ENCODE measurements at places on chromosomes 6 and 20.
A peak's percentile ranks its signal among the peaks of the same experiment; 100 is the strongest.

- no peak for DNase-seq
Observed at GRCh38 chr6:41967312-41968287, 26.0 kb upstream of the CCND3 start.

GRCh38 chr6:5469101-5469846 lies 208.0 kb downstream of the FARS2 start:
- no peak for DNase-seq

DNA sequence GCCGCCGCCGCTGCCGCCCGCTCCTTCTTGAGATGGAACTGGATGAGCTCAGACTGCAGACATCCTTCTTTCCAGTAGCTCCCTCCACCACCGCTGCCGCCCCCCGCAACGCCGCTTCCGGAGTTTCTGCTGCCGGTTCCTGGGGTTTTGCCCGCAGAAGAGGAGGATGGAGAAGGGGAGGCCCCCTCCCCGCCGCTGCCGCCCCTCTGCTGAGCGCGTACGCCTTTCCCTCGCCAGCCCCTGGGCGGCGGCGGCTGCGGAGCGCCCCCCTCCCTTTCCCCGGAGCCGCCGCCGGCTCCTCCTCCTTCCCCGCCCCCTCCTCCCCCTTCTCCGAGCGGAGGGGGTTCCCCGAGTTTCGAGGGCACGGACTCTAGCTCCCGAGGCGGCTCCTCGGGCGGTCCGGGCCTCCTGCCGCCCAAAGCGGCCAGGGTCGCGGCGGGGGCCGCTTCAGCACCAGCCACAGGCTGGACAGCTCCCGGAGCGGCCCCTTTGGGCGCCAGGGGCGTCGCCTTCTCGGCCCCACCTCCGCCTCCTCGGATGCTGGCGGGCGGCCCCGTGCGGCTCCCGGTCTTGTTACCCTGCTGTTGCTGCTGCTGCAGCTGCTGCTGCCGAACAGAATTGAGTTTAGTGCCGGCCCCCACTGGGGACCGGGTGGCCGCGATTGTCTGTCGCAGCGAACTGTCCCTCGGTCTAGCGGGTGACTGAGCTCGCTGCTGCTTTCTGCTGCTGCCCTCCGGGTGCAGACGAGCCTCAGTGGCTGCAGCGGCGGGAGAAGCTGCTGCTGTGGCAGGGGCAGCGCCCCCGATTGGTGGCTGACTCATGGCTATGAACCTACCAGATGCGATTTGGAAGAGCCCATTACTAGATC lies 3.1 kb downstream of the MTCL3 start:
- DNase-seq: peak; percentile 75

DNA sequence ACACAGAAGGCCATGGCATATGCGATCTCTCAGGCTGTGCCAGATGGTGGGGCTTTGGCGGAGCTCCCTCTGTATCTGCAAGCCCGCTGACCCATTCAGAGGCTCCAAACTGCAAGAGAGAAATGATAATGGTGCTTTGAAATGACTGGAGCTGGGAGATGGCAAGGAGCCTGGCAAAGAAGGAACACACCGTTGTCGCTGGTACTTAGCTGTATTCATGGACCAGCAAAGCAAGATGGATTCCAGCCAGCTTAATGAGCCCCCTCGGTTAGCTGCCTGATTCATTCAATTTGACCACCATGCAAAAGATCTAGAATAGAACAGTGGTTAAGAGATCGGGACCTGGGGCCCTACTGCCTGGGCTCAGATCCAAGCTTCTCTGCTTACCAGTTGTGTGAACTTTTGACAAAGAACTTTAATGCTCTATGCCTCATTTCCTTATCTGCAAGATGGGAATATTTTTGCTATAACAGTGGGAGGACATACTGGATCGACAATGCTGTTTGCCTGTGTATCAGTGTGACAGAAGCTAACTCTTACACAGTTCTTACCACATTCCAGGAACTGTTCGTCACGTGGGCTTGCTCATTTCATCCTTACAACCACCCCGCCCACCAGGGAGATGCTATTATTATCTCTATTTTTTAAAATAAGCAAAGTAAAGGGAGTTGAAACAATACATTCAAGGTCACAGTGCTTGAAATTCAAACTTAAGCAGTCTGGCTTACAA lies 317.8 kb upstream of the SULF2 start:
- no peak for DNase-seq

GRCh38 chr20:5806457-5807263 lies 56.5 kb downstream of the SHLD1 start:
- no peak for DNase-seq

GRCh38 chr6:116969211-116969863 lies 92.3 kb downstream of the RFX6 start:
- peak; percentile 68 for DNase-seq

DNA sequence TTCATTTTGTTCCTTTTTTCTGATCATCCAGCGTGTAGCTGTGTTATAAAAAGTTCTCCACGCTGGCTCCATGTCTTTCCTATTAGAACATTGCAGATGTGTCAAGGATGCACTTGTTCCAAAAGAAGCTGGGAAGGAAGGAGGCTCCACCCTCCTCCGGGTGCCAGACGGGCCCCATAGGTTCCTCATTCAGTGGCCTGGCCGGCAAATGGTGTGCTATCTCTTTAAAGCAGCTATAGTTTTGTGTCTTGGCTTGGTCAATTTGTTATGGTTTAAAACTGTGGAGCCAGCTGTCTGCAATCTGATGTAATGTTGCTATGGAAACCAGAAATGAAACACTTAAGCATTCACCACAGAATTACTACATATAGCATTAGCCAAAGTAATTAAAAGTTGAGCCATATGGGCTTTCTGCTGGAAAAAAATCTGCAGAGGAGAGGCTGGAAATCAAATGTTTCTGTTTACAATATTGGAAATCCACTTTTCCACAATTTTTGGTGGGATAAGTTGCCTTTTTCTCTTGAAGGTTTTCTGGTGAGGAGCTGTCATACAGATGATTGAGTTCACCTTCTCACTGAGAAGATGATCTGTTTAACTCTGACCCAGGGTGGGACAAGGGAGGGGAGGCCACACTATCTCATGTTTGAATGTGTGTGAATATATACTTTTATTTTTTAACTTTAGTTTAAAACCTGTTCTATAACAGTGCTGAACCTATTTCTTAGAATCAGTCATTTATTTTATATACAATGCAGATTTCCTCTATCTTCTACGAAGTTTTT lies 167.4 kb downstream of the SASH1 start:
- no peak for DNase-seq

- DNase-seq: no peak
Observed at GRCh38 chr6:38610050-38610625, 29.6 kb downstream of the BTBD9 start.

GRCh38 chr6:8017276-8017701 lies 46.9 kb downstream of the BLOC1S5 start:
- no peak for DNase-seq

DNA sequence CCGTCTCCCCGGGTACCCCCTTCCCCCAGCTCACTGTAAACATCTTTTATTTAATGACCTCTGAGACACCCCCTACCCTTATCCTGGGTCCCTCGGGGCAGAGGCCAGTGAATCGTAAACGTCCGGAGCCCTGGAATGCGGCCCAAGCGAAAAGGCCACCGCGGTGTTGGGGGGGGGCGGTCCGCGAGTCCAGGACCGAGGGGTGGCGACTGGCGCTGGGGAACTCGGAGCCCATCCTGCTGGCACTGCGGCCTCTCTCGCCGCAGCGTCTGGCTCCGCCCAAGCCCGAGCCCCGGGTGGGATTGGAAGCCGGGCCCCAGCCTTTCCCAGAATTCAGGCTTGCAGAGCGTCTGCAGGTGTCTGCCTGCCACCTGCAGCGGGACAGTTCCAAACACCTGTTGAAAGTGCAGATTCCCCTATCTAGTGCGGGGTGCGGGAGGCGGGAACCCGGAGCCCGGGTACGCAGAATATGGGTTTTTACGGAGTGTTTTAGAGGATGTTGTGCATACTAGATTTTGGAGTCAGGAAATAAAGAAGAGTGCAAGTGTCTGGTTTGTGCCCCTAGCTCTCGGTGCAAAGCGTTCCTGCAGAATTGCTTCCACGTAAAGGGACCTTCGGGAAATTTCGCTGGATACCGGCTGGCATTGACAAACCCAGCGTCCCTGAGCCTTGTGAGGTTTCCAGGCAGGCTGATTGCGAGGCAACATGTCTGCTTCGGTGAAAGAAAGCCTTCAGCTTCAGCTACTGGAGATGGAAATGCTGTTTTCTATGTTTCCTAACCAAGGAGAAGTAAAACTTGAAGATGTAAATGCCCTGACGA lies 800 bp downstream of the RWDD2A start:
- peak; percentile 28 for DNase-seq

DNA sequence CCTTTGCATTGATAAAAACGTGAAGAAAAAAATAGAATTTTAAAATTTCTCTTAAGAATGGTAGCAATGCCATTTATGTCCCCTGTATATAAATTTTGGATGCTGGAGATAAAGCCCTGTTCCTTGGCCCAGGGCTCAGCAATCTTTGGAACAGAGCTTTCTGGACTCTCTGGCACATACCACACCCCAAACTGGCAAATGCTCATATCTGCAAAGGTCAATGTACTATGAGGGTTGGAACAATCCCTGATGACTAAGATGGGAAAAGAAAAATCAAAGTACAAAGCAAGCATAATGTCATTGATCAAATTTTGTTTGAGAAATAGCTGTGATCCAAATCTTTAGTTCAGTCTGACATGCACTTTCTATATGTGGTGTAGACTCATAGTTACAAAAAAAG lies 158.1 kb upstream of the HCRTR2 start:
- DNase-seq: no peak

- DNase-seq: no peak
Observed at GRCh38 chr6:118122801-118123200, 215.7 kb downstream of the SLC35F1 start.

DNA sequence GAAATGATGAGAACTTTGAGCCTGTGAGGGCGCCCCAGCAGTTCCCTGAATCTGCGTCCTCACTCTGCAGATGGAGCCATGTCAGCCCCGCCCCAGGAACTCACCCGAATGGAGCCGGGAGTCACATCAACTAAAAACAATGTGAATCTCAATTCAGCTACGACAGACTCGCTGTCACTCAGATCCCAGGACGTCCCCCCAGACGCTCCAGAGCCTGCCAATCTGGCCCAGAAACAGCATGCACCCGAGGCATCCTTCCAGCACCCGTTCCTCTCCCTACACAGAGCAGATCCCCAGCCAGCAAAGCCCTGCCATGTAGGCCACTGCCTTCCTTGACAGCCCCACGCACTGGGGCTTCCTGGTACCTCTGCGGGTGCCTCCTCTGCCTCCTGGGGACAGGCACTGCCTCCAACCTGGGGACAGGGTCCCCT lies 248.0 kb downstream of the TTLL2 start:
- DNase-seq: no peak

- DNase-seq: no peak
Observed at GRCh38 chr6:81362246-81362645, 390.2 kb downstream of the TENT5A start.

GRCh38 chr20:4684837-4685413 lies 36.8 kb upstream of the PRND start:
- DNase-seq: no peak

- no peak for DNase-seq
Observed at GRCh38 chr6:119476024-119476423, 126.5 kb upstream of the MAN1A1 start.

DNA sequence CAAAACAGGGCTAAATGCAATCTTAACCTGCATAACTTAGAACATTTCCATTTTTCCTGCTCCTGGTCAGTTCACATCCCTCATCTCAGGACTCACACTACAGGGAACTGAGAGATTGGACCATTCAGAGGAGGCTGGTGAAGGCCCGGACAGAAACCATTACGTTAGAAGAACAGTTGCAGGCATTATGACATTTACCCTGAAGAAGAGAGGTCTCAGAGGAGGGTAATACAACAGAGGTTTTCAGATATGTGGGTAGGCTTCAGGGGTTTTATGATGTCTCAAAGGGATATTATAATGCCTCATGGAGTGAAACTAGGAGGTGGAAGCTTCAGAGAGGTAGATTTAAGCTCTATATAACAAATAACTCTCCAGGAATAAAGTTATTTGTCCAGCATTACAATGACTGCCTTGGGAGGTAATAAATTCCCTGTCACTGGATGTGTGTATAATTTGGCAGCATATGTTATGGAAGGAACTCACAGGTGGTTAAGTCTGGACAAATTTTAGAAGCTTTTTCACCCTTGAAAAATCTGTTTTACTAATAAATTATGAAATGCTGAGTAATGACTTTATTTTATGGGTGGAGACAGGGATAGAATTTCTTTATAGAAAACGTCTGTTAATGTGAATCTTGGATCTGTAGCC lies 36.7 kb upstream of the RIPOR2 start:
- DNase-seq: no peak

- DNase-seq: no peak
Observed at GRCh38 chr6:148307405-148307804, 35.2 kb upstream of the SASH1 start.

- no peak for DNase-seq
Observed at GRCh38 chr6:39794231-39794630, 2.1 kb downstream of the DAAM2 start.
